ENCODE measurements at places on chromosomes 3 and 15.
A peak's percentile ranks its signal among the peaks of the same experiment; 100 is the strongest.

- DNase-seq, result no peak
Observed at GRCh38 chr15:68991723-68992122, 22.8 kb upstream of the NOX5 start.

DNA sequence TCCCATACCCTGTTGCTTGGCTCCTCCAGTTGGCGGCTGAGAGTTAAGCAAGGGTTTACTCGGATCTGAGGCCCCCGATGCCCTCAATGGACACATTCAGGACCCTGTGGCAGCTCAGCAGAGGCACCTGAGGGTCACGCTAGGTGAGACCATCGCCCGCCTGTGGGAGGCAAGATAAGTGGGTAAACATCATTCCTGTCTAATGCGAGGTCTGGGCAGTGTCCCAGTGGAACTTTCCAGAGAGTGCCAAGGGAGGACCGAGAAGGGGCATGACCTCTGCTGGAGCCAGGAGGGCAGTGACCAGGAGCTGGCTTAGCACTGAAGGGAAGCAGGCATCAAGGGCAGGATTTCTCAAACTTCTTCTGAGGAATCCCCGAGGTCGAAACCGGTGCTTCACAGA lies 65.4 kb upstream of the SEC61A1 start:
- DNase-seq, result no peak

- no peak for DNase-seq
Observed at GRCh38 chr3:132116601-132117000, 81.8 kb upstream of the CPNE4 start.

DNA sequence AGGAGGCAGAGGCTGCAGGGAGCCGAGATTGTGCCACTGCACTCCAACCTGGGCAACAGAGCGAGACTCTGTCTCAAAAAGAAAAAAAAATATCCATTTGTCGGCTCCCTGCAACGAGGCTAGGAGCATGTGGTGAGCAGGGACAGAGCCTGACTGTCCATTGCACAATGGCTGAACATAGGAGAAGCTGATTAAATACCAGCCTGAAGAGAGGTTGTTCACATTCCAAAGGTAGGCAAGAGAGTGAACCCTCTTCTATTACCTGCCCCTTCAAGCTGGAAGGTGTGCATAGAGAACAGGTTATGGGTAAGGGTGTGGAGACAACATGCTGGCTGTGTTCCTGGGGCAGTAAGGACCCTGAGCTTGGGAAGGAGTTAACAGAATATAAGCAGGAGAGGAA lies 78.7 kb downstream of the DAPK2 start:
- no peak for DNase-seq

- no peak for DNase-seq
Observed at GRCh38 chr3:186544281-186544680, at the start of gene CRYGS. Gene CRYGS (minus strand): TSS chr3:186544380. CDS start chr3:186544326, 54 bp downstream.

DNA sequence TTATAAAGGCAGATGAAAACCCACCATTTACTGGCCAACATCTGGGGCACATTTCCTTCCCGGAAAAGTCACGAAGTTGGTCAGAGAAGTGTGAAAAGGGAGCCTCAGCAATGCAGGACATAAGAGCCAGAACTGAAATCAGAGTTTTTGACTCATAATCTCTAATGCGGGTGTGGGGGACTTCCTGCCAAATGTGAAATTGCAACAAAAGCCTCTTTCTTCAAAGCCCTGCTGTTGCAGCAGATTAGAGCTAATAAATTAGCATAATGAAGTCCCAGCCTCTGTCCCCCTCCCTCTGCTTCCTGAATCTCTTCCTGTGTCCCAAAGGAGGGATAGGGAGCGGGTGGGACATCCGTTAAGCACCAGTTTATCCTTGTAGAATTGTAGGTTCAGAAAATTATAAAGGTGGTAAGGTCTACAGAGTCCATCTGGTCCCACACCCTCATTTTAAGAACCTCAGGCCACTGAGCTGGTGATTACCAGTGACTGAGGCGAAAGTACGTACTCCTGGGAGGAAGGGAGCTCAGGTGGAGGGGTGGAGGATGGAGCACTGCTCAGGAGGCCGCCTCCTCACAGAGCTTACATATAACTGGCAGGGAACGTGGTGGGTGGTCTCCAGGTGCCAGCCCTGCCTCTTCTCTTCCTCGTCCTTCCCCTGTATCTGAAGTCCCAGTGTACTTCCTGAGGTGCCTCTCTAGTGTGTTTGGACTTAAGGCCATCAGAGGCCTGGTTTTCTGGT lies 35.0 kb downstream of the ST6GAL1 start:
- DNase-seq, result no peak

DNA sequence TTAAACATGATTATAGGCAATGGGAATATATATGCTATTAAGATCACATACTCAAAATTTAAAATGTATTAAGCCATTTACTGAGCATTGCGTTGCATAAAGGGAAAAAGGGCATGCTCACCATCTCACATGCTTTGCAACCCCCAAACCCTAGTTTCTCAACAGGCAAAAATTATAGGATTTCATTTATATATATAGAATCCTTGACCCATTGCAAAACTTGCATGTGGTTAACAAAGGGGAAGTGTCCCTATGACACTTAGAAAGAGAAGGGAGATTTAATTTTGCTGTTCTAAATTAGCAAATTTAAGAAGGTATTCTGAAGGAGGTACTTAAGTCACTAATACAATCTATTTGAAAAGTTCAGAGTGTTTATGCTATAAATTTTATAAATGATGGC lies 837.8 kb downstream of the DIPK2A start:
- DNase-seq, result no peak

GRCh38 chr15:67508407-67508806 lies 12.5 kb upstream of the C15orf61 start:
- no peak for DNase-seq

- no peak for DNase-seq
Observed at GRCh38 chr3:196357905-196358304, 19.7 kb upstream of the TM4SF19 start.

GRCh38 chr3:45762647-45763302 lies 33.6 kb downstream of the SLC6A20 start:
- DNase-seq, result no peak

- no peak for DNase-seq
Observed at GRCh38 chr15:63090472-63090871, 31.2 kb upstream of the LACTB start.

GRCh38 chr3:18883571-18883970 lies 264.7 kb upstream of the KCNH8 start:
- no peak for DNase-seq

- DNase-seq, result no peak
Observed at GRCh38 chr3:47985381-47985780, 30.8 kb downstream of the MAP4 start.

DNA sequence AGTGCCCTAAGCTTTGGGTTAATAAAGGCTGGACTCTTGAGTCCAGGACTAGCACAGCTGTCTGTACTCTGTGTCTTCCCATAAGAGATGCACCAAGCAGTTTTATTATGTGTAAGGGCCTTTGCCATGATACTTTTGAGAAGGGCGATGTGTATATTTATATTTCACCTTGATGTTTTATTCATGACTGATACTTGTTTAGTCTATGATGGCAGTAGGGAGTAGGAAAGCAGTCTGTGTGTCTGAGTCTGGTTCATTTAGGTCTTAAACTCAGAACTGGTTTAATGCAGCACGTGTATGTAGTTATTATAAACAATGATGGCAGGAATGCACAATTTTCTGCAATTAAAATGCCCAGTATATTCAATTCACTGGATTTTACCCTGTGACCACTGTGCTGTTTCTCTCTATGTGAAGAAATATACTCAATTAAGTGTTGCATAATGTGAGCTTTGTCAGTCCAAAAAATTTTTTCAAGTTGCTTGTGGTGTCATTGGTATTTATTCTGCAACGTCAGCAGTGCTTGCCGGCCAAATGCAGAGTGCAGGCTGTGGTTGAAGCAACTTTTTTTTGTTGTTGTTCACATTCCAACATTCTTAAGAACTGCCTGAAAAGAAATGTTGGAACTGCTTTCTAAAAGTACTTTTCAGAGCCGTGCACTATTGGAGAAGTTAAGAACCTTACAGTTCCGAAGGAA lies 423.7 kb upstream of the SEMA6D start:
- DNase-seq, result no peak

DNA sequence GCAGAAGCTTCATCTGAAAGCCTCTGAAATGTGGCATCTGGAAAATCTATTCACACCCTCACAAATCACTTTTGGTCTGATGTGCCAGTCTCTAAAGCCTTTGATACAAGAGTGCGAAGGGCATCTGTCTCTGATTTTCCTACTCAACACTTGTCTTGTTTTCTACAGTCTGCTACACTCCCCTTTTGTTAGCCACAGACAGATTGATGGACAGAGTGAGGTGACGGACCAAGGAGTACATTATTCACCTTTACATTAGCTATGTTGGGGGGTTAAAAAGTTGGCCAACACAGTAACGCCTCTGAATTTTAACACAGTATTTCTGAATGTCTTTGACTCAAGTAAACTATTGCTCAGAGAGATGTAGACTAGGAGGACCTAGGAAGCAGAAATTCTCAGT lies 63.1 kb downstream of the TNIK start:
- no peak for DNase-seq

- DNase-seq, result no peak
Observed at GRCh38 chr15:40929660-40930429, 705 bp downstream of the DLL4 start.

GRCh38 chr3:119769394-119770149 lies 12.3 kb upstream of the NR1I2 start:
- no peak for DNase-seq

GRCh38 chr3:21752749-21753347 lies 1.8 kb upstream of the ZNF385D start:
- DNase-seq, result no peak

- no peak for DNase-seq
Observed at GRCh38 chr15:90035095-90035839, 34.1 kb downstream of the ZNF710 start.

DNA sequence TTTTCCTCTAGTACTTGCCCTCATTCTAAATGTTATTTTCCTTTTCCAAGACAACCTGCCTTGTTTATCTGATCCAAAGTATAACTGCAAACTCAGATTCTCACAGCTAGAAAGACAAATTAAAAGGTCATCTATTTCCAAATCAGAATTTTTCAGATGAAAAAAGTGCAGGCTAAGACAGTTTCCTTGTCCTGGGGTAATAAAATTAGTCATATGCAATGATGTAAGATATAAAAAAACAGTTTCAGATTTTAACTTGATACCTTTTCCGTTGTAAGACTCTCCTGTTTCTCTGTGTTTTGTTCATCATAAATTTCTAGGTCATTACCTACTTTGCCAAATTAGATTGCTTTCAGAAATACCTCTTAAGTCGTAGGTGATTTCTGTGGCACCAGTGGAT lies 238.4 kb upstream of the PEX5L start:
- no peak for DNase-seq

DNA sequence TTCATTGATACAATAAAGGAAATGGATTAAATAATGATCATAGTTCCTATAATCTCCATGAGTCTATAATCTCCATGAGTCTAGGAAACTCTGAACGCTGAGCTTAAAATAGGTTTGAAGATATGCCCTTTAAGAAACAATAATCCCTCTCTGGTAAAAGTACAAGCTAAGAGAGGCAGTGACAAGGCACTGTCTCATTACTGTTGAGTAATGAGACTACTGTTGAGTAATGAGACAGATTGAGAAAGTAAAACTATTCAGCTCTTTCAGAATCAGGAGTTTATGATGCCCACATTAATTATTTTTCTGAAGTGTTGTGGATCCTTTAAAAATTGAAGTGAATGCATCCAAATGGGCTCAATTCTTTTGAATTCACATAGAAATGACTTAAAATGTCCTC lies 235.5 kb upstream of the THRB start:
- DNase-seq, result no peak

DNA sequence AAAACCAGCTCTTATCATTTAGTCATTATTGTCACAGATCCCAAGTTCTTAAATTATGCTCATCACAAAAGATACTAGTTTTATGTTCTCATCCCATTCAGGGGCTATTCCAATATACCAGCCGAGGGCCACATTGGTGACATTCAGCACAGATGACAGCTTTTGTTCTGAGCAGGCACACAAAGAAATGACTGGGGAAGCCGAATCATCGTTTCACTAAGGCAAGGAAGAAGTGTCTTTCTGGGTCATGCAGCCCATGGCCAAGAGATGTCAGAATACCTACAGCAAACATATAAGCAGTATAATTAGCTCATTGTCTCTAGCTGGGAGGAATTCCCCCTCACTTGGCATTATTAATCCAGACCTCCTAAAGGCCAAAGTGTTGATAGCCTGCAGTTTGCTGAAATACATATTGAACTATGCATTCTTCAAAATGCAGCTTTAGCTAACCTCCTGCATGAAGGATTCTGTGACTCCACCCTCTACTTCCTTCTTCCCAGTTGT lies 100.2 kb downstream of the CNTN4 start:
- DNase-seq, result no peak

DNA sequence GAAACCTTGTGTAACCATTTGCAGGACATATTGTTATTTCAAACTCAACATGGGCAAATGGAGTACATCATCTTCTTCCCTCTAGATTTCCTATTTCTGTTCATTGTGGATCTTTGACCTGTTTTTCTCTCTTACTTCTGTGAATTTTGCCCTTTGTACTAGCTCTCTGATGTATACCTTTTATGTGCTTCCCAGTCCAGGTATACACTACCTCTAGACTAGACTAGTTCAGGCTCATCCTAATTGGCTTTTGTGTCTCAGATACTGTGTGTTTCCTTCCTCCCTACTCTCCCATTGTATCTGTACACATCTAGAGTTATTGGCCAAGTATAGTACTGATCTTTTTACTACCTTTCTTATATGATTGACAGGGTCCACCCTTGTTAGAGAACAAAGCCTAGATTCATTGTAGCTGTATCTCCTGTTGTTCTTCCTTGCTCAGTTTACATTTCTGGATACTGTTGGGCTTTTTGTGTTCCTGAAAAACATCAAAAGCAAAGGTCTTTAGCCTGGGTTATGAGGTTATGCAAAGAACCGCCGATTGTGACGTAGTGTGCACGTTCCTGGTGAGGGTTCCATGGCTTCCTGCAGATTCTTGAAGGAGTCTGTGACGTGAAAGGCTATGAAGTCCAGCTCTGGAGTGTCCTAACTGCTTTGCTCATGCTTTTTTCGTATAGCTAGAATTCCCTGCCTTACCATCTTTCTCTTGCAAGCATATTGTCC lies 167.4 kb downstream of the KLHL25 start:
- DNase-seq, result no peak

- no peak for DNase-seq
Observed at GRCh38 chr3:118793176-118793575, 241.5 kb downstream of the IGSF11 start.

GRCh38 chr3:53045518-53046170 lies at the start of gene SFMBT1:
Gene SFMBT1 (minus strand): TSS chr3:53046073. CDS start chr3:52969128, 76,945 bp downstream.
- DNase-seq, result peak; percentile 79

DNA sequence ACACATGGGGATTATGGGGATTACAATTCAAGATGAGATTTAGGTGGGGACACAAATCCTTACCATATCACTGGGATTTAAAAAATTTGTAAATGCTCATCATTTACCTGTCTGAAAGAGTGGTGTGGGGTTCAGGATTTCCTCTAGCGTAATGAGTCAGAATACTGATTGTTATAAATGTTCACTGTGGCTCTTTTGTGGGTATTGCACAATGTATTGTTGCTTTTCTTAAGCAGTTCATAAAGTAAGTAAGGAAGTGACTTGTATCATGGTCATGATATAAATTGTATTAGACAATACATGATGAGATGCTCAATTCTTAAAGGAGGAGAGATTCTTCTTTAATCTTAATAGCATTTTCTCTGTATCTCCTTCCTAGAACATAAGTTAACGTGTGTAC lies 262.1 kb downstream of the CNTN4 start:
- DNase-seq, result no peak
